ENCODE measurements at places on chromosomes 3 and 15.

DNA sequence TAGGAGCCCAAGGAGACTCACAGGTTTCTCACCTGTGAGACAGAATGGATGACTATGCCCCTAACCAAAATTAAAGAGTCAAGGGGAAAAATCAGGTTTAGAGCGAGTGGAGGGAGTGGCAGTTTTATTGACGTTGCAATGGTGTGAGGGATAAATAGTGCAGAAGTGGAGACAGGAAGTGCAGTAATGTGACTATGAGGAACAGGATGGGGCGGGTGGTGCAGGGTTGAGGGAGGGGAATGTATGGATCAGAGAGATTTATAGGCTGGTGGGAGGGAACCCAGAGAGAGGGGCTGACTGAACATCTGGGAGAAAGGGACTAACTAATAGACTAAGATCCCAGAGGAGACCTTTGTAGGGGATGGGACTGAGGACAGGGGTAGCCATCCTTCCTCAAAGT lies 26.5 kb downstream of the EIF2AK4 start:
- no peak for DNase-seq

DNA sequence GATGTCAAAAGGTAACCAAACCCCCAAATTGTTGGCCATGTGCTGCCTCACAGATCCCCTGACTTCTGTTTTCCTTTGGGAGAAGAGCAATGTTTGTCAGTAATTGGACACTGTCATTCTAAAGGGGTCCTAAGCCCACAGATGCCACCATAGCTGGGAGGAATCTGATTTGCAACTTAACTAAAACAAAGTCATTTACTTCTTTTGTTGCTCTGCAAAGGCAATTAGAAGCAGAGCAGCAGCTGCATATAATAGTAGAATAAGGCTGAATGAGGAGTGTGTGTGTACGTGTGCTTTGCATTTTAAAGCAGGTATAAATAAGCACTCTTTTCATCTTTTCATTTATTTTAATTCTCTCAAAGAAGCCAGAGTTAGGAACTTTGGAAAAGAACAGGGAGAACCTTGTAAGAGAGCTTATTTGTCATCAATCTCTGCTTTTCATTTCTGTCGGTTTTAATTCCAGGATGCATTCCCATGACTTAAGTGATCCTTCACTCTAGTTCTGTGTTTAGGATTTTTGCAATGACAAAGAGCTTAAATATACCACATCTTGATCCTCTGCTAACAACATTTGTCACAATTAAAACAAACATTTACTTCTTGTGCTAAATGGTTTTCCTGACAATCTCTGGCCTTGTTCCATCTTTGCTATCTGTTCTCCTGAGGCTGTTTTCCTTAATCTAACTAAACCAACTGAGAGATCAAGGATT lies 530.2 kb upstream of the CBLB start:
- no peak for DNase-seq

DNA sequence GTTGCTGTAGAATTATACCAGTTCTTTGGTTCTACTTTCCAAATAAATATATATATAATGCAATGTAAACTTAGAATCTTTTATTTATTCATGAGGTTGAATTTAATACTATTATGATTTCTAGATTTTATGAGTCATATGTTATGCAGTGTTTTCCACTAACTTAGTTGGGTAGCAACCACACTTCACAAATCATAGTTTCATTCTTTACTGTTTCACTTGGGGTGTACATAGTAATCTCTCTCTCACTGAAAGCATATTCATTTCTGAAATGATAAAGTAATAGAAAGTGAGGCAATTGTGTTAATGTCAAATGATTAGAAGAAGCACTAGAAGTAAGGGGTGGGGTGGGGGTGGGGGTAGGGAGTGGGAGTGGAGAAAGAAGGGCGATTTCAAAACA lies 52.6 kb downstream of the IQCH start:
- DNase-seq: no peak

DNA sequence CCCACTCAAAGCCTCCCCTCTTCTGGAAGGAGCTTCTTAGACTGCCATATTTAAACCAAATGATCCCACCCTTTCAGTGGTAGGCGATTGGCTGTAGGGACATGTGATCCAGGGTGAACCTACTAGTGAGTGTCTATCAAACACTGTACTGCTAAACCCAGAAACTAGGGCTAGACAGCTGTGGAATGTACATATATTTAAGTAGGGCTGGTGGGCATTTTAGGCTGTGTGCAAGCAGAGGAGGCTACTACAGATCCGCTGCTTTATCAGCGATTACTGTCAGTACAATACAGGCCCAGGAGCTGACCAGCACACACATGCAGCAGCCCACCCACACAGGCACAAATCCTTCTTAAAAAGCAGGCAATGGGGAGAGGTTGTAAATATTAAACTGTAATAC lies 15.4 kb upstream of the LARP6 start:
- no peak for DNase-seq

GRCh38 chr3:66748175-66748876 lies 247.5 kb upstream of the LRIG1 start:
- DNase-seq: no peak
